ENCODE measurements at places on chromosomes 5 and 9. TPM values are rescaled to one million over a fixed set of nuclear protein-coding genes. Genes with fewer than 3 reads are reported as not detected.

DNA sequence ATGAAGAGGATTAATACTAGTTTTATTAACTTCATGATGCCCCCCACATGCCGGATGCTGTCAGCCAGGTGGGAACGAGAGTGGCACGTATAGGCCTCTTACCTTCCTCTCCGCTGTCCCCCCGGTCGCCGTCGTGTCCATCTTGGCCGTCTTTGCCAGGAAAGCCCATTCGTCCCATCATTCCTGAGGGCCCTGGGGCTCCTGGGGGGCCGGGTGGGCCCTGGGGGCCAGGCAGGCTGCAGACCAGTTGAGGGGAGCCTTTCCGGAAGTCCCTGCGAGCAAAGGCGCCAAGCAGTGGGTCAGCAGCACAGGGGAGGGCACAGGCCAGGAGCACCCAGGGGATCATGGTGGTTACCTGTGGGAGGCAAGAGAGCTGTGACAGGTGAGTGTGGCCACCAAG is 15.8 kb downstream of the C1QTNF2 start:
- DNase-seq, result no peak

DNA sequence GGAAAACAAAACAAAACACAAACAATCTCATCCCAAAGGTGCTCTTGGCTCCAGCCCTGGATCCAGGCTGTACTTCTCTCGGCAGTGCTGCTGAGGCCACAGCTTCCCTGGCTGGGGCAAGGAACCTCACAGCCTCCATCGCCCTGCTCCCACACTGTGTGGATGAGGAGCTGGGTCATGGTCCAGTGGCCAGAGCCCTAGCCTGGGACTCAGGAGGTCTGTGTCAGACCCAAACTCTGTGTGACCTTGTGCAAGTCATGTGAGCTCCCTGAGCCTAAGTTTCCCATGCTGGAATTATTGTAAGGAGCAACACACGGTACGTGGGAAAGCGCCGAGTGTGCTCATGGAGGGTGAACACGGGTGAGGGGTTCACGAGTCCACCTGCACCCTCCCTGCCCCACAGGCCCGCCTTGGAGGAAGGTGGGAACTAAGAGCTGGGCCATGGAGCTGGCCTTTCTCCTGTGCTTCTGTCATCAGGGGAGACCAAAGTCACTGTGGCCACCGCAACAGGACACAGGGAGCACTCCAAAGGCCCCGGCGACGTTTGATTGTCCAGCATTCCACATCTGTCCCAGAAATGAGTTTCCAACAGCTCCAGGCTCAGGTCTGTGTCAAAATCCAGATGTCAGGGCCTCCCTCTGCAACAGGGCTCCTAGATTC is 26.2 kb upstream of the SMU1 start:
- no peak for DNase-seq

- DNase-seq, result peak; percentile 41
These were observed 253.8 kb downstream of the EBF1 start for GRCh38 chr5:158845941-158846340.

DNA sequence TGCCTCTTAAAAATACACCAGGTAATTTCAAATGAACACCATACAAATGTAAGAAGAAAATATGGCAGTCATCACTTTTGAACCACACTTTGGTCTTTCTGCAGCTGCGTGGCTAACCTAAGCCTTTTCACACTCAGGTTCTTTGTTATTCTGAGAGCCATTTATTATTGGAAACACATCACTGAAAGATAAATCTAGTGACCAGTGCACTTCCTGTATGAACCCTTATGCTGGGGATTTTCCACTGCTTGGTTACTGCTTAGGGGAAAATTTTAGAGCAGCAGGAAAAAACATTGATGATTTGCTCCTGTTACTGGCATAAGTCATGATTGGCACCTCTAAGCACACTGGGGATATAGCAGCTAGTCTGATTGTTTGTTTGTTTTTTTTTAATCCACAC is 58.6 kb upstream of the RANBP3L start:
- DNase-seq, result no peak

The JAK2 gene
- total RNA-seq, result 25.2 TPM

The SLC34A1 gene
- total RNA-seq, result not detected

The IFNA13 gene
- total RNA-seq, result not detected

All from tongue (tissue), 3 donors.